Left renal cortex interstitium (tissue), 4 donors: ENCODE measurements at places on chromosomes 13 and 19.

- no peak for DNase-seq
Observed at GRCh38 chr19:35429698-35430408, 18.2 kb upstream of the FFAR2 start.

DNA sequence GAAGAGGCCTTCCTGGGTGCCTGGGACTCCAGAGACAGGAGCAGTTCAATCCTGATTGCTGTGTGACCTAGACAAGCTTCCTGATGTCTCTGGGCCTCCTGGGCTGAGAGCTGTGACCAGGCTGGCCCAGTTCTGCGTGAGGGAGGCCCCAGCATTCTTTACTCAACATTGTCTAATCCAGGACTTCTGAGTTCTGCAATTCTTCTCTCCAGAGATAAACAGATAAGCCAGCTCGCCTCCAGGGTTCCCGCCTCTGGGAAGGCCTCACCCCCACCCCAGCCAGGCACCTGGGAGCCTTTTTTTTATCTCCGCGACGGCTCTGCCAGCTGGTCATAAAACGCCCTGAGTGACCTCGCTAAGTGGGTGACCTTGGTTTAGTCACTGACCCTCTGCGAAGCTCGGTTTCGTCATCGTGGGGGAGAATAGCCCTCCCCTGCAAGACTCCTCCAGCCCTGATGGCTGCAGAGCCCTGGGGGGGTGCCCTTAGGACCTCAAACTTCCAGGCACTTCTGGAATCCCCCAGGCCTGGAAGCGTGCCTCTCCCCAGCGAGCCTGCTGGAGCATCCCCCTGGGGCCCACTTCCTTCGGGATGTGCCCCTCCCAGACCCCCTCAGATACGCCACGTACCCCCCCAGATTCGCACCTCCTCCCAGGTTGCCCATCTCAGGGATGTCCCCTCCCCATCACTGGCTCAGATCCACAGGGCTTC is 1.9 kb downstream of the SULT2B1 start:
- DNase-seq, result no peak

GRCh38 chr13:49060678-49061387 is 85.1 kb downstream of the FNDC3A start:
- no peak for DNase-seq

DNA sequence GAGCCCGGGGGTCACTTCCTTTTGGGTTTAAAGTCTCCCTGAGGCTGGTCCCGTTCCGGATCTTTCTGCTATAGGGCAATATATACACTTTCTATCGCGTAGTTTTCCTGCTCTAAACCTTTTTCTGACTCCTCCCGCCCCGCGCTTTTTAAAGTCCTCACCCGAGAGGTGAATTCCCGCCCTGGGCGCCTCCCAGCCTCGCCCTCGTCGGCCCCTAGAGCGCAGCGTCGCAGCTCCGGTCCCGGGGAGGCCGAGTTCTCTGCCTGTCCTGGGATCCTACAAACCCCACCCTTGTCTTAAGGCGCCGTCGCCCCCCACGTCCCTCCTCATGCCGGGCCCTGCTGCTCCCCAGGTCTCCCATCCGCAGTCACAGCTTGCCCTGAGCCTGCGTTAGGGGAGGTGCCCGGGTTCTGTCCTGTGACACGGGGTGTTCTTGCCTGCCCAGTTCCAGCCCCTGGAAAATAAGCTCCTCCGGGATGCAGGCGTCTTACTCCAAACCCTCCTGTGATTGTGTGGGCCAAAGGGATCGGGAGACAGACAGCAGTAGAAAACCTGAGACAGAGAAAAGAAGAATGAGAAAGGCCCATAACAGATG is 491 bp downstream of the ZNF525 start:
- DNase-seq, result no peak

GRCh38 chr13:43307921-43308433 is 284.6 kb downstream of the DNAJC15 start:
- DNase-seq, result no peak

- no peak for DNase-seq
Observed at GRCh38 chr13:110593430-110594130, 21.8 kb upstream of the NAXD start.

DNA sequence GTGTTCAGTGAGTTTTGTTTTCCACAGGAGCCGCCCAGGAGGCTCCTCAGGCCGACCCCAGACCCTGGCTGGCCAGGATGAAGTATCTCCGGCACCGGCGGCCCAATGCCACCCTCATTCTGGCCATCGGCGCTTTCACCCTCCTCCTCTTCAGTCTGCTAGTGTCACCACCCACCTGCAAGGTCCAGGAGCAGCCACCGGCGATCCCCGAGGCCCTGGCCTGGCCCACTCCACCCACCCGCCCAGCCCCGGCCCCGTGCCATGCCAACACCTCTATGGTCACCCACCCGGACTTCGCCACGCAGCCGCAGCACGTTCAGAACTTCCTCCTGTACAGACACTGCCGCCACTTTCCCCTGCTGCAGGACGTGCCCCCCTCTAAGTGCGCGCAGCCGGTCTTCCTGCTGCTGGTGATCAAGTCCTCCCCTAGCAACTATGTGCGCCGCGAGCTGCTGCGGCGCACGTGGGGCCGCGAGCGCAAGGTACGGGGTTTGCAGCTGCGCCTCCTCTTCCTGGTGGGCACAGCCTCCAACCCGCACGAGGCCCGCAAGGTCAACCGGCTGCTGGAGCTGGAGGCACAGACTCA is 12.9 kb downstream of the B3GNT3 start:
- DNase-seq, result no peak

- DNase-seq, result no peak
Observed at GRCh38 chr19:18771328-18772242, 19.5 kb downstream of the COMP start.

DNA sequence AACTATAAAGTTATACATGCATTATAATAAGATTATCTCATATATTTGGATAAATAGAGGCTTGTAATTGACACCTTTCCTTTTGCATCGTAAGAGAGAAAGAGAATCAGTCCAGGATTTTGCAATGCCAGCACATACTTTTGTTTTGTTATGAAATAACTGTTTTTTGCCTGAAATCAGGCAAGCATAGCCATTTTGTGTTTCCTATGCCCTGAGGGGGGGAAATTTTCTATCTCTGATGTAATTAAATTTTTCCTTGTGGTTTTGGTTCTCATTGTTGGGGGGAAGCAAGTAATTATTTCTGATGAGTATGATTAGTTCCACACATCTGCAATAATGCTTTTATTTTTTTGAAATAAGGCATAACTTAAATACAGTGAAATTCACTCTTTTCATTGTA is 229.4 kb downstream of the NDFIP2 start:
- no peak for DNase-seq

DNA sequence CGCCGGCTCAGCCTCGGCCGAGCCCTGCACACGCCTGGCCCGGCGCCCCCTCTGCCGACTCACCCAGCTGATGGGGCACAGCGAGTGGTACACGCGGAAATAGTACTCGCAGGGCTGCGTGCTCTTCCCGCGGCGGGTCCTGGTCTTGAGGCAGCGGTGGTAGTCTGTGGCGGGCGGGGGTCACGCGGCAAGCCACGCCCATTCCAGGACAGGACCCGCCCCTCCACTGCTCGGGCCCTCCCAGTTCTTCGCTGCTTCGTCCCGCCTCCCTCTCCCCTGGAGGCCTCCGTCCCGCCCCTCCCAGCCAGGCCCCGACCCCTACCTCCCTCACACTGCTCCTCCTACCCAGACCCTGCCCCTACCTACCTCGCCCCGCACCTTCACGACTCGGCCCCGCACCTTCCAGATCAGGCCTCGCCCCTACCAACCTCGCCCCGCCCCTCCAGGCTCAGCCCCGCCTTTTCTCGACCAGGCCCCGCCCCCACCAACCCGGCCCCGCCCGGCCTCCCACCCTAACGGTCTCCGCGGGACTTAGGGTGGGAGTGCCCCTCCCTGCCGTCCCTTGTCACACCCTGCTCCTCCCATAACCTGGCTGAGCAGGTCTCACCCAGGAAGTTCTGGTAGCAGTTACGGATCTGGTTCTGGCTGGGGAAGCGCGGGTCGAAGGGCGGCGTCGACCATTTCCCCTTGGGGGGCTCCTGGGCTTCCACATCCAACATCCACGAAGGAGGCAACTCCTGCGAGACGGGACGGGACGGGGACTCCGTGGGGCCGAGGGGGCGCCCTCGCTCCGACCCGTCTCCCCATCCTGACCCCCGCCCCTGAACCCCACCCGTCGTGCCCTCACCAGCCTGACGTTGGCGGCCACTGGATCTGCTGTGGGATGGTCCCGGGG is 469 bp downstream of the COX6B2 start:
- no peak for DNase-seq

DNA sequence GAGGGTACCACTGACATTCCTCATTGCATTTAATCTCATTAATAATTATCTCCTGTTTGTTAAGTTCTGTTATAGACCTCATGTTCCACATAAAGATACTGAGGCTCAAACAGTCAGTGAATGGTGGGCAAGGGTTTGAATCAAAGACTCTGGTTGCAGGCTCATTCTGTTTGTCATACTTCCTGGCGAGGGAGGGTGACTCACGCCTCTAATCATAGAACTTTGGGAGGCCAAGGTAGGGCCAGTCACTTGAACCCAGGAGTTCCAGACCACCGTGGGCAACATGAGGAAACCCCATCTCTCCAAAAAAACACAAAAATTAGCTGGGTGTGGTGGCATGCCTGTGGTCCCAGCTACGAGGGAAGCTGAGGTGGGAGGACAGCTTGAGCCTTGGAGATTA is 220.7 kb upstream of the MIR17HG start:
- no peak for DNase-seq

DNA sequence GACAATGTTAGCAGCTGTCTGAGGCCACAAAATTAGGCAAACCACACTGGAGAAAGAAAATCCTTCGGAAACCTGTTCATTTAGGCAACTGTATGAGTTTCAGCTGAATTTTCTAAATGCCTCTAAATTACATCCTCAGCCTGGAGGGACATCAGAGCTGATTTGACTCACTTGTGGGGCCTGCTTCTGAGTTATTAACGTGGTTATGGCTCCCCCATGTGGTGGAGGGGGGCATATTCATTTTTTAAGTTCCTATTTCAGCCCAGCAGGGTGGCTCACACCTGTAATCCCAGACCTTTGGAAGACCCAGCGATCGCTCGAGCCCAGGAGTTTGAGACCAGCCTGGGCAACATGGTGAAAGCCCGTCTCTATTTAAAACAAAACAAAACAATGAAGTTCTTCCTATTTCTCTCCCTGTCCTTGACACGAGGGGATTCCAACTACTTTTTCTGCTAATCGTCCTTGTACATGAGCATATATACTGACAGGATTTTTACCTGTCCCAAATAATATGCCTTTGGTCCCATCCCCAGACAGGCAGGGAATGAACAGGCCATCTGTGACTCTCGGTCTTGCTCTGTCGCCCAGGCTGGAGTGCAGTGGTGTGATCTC is 31.5 kb upstream of the HIF3A start:
- peak; percentile 66 for DNase-seq

DNA sequence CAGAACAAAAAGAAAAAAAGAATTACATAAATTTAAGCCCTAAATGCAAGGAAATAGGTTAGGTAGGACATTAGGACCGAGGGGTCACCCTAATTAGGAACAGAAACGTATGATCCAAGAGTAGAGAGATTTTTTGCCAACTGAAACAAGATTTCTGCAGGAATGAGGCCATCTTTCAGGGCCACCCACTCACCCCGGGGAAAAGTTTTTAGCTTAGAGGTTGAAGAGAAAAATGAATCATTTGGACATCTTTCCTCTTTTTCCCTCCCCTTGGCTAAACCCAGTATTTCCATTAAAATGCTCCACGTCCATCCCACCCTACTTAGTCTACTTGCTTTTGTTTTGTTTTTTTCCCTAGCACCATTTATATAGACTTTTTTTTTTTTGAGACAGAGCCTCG is 10.6 kb upstream of the PNMA8A start:
- no peak for DNase-seq

GRCh38 chr19:46678110-46678732 is 17.2 kb upstream of the DACT3 start:
- no peak for DNase-seq

DNA sequence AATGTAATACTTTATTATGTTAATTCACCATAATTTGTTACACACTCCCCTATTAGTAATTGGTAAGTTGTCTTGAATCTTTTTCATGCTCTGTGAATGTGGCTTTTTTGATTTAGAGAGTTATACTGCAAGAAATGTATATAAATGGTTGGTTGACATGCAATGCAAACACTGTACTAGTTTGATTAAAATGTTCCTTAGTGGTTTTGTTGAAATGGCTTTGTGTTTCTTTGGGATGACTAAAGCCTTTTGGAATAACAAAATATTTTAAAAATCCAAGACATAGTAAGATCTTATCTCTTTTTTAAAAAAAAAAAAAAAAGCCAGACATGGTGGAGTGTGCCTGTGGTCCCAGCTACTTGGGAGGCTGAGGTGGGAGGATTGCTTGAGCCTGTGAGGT is 10.5 kb downstream of the LAMP1 start:
- DNase-seq, result no peak

GRCh38 chr13:50152224-50152623 is 137.0 kb downstream of the KCNRG start:
- DNase-seq, result no peak

GRCh38 chr19:1239796-1240737 is 1.5 kb upstream of the ATP5F1D start:
- DNase-seq, result no peak

- DNase-seq, result peak; percentile 10
Observed at GRCh38 chr19:36916991-36917390, 859 bp downstream of the ZNF568 start.

GRCh38 chr19:50333235-50333736 is 4.1 kb upstream of the KCNC3 start:
- DNase-seq, result peak; percentile 88

DNA sequence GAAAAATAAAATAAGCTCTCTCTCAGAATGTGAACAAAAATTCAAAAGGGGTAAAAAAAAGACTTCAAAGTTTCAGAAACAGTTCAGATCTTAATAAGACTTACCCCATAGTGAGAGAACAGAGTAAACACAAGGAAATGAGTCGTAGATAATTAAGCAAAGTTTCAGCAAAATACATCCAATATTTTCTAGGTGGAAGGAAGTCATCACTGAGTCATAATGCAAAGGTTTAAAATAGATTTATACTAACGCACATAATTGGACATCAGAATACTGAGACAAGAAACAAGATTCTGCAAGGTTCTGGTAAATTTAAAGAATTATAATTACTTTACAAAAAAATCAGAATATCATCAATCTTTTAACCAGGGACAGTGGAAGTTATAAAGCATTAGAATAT is 1370.7 kb upstream of the ATXN8OS start:
- no peak for DNase-seq

DNA sequence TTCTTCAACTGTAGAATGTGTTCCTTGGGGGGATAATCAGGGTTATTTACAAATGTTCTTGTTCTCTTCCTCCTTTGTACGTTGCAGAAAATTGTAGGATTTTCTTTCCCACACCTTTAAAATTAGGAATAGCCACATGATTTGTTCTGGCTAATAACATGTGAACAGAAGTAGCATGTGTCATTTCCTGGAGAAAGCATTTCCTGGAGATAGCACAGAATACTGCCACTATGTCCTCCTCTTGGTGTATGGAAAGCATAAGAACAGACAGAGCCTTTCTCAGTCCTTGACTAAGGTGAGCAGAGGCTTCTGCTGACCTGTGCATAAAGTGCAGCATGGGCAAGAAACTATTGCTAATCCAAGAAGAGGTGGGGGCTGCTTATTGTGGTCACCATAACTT is 101.8 kb downstream of the FAM216B start:
- DNase-seq, result no peak

- DNase-seq, result no peak
Observed at GRCh38 chr19:47028195-47028601, 8.6 kb downstream of the NPAS1 start.
